ENCODE measurements at places on chromosomes 3 and 15. TPM values are rescaled to one million over a fixed set of nuclear protein-coding genes. Genes with fewer than 3 reads are reported as not detected.

DNA sequence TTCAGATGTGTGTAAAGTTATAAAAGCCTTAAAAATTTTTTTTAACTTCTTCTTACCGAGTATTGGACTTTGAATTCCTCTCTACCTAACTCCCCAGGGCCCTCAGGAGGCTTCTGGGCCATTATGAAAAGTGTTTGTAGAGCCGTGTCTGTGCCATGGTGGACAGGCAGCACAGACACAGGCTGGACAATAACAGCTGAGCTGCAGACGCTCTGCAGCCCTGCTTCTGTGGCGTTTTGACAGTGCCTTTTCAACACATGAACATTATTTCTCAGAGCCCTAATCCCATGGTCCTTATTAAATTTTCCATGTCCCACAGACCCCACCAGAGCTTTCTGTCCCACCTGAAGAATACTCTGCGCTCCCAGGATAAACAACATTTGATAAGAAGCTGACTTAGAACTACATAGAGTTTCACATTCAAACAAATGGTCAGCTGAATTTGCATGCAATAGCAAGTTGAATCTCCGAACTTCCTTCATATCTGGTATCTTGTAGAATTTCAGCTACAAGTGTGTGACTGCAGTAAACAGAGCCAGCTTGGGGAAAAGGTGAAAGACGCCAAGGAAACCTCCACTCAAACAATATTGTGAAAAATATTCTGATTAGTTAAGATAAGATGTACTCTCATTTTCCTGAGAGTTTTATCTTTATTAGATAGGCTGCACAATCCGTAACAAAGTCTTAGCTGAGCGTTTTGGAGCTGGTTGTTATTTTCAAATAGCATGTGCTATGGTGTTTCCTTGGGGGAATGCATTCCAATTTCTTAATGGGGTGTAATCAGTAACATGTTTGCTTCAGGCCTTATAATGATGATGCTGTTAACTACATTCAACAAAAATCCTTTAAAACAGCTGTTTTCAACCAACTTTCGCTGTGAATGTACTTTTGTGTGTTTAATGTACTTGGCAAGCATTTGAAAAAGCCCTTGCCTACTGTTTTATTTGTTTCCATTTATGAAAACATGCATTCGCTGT, 378.2 kb downstream of the MECOM start:
- DNase-seq, result no peak

DNA sequence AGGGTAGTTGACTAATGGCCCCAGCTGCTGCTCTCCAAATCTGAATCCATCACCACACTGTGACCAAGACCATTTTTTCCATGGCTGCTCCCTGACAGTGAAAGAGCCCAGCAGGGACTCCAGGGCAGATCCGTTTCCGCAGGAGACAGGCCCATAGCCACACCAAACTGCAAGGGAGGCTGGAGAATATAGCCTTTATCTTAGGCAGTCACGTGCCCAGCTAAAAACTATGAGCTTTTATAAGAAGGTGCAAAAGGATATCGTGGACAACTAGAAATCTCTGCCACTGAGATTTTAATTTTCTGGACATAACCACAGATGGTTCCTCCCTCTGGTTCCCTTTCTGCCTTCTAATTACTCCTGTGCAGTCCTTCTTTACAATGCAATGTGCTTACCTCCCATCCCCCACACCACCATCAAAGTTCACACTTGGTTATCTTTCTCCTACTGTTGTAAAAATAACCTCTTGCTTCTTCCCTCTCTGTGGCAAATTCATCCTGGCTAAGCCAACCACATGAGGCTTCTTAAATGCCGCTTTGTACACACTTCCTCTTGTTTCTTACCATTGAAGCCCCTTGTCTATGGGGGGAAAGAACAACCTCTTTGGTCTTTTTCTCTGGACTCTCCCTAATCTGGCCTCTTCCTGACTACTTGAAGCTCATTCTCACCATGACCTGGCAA, 233.7 kb downstream of the SHQ1 start:
- no peak for DNase-seq

DNA sequence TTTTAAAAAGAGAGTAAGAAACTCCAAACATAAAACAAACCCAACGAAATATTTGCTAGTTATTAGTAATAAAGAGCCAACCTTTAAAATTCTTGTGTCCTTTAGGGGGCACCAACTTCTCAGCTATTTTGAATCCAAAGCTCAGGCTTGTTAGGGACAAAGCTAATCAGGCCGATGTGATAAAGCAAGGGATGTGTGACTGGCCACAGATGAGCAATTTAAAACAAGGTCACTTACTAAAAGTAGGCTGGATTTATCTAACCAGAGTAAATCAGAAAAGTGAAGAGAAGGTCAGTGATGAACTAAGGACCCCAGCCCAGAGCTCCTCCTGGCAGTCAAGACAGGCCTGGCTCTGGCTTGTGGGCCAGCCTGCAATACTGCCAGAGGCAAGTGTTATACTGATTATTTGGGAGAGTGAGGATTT, 108.5 kb downstream of the CYP19A1 start:
- peak; percentile 35 for DNase-seq

DNA sequence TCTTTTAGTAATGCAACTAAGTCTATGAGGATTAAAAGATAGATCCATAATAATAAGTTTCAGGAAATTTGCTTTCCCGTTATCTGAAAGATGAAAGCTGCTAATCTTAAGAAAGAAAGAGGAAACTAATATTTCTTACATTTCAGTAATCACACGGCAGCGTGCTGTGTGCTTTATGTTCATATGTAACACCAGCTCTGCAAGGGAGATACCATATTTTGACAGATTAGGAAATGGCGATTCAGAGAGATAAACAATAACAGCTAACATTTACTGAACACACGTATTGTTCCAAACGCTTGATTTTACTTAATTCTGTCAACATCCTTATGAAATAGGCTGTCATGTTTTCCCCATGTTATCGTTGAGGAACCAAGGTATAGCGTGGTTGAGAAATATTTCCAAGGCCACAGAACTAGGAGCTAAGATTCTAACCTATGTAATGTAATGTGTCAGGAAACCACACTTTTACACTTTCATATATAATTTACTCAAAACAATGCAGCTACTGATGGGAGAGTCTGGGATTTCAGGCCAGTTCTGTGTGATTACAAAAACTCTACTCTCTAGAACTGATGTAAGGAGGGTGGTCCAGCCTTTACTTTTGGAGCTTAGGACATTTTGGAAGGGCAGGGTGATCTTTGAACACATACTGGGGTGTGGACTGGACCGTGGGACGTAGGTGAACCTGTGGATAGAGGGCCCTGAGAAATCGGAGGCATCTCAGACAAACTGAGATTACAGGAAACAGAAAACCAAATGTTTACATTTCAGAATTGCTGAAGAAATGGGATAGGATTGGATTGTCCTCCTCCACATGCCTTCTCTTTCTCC, 100.6 kb downstream of the IL1RAP start:
- no peak for DNase-seq

- DNase-seq, result no peak
Observed at GRCh38 chr15:101137312-101137940, 114.4 kb downstream of the CHSY1 start.

DNA sequence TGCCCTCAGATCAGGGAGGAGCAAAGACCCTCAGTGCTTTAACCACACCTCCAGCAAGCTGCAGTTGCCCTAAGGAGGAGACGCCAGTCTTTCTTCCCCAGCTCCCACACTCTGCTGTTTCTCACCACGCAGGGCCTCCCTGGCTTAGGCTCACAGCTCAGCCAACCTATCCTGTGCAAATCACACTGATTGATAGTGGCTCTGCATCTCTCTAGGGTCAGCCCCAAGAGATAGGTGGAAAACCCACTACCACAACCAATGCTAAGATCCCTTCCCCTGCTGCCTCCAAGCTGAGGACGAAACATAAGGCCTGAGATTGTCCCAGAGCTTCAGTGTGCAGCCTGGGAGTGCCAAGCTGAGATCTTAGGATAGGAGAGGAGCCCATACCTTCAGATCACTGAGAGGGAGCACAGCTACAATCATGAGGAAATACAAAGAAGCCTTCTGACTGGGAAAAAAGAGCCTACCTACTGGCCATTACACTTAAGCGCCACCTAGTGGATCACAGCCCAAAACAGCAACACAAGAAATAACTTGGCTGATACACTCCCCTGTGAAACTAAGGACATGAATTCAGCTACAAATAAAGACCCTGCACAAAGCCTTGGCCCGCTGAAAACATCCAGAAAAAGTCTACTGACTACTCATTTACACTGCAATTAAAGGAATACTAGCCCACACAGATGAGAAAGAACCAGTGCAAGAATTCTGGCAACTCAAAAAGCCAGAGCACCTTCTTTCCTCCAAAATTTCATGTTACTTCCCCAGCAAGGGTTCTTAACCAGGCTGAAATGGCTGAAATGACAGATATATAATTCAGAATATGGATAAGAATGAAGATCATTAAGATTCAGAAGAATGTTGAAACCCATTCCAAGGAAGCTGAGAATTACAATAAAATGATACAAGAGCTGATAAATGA, 271.5 kb upstream of the DCBLD2 start:
- DNase-seq, result peak; percentile 26

DNA sequence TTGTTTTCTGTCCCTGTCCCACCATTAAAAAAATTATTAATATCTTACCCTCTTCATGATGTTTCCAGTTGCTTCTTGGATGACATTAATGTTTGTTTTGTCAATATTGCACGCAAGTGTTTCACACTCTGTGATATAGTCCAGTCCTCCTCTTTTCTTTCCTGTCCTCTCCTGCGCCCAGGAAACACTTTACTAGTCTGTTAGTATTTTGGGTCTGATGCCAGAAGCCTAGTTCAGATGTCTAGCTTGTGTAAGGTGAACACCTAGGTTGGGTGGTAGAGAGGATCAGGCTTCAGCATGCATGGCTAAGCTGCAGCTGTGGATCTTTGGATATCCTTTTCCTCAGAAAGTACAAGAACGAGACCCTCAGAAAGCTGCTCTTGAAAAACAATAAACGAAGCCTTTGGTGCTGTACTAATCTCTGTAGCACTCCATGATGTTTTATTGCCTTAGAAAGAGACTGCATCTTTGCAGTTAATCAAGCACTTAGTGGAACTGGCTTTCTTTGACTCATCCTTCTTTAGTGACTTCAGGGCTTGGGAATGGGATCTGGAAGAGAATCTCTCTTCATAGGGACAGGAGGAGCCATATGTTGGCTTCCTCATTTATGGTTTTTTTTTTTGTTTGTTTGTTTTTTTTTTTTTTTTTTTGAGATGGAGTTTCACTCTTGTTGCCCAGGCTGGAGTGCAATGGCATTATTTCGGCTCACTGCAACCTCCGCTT, 253.4 kb downstream of the LPP start:
- DNase-seq, result no peak

FOXL2 gene
- polyA plus RNA-seq, result 3.6 TPM

DNA sequence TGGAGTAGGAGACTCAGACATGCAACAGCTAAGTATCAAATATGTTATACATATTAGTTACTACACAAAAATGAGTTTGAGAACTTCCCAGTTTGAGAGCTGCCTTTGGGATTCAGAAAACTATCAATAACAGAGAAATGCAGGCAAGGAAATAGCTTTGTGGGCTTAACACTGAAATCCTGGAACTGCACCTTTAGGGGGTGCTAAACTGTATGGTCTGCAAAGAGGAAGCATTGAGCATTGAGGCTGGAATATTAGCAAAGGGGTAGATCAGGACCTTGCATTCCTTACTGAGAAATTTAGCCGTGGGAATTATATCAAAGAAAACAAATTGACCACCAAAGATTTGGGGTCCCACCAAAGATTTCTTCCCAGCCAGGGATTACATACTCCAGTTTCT, 580.0 kb downstream of the ZNF385D start:
- DNase-seq, result peak; percentile 8

DNA sequence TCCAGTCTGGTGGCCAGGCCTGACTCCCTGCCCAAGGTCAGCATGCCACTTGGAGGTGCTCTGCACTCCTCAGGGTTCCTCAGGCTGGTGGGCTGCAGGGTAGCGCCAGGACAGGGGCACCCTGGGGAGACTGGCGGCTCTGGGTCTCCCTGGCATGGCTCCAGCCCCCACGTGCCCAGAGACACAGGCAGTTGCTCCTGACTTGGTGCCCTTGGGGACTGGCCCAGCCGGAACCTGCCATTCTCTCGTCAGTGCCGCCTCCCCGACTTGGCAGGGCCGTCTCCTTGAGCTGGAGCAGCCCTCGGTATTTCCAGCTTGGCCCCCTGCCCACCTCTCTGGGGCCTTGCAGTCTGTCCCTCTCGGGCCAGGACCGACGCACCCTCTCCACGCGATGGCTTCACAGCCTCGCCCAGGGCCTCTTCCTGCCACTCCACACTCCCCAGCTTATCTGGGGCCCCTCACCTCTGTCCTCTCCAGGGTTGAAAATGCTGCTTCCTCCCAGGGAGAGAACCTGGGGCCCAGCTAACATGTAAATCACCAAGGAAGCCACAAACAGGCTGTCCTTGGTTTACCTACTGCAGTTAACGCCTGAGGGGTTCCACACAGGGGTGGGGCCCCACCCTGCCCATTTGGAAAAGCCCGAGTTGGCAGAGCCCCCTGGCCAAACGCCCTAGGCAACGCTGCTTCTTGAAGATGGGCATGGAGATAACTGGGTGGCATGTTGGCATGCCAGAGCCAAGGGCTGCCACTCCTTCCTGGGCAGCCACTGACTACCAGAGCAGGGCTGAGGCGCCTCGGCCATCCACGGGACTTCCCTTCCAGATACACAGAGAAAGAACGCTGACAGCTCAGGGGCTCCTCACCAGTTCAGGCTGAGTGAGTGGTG, 61.4 kb downstream of the SMAD6 start:
- DNase-seq, result no peak

- DNase-seq, result peak; percentile 74
Observed at GRCh38 chr15:90529371-90530249, at the start of gene CRTC3. TSS of gene CRTC3 (plus strand) at chr15:90529923. CDS start at chr15:90530072, 149 bp downstream.

Measured in A549 (cell line).